Chondrocyte (in vitro differentiated cells): ENCODE measurements at places on chromosomes 1 and 21. TPM values are rescaled to one million over a fixed set of nuclear protein-coding genes. Genes with fewer than 3 reads are reported as not detected.

Gene ZNF326
- 17.9 to 30.0 TPM (median 19.3 TPM) in 3 replicates for total RNA-seq

DNA sequence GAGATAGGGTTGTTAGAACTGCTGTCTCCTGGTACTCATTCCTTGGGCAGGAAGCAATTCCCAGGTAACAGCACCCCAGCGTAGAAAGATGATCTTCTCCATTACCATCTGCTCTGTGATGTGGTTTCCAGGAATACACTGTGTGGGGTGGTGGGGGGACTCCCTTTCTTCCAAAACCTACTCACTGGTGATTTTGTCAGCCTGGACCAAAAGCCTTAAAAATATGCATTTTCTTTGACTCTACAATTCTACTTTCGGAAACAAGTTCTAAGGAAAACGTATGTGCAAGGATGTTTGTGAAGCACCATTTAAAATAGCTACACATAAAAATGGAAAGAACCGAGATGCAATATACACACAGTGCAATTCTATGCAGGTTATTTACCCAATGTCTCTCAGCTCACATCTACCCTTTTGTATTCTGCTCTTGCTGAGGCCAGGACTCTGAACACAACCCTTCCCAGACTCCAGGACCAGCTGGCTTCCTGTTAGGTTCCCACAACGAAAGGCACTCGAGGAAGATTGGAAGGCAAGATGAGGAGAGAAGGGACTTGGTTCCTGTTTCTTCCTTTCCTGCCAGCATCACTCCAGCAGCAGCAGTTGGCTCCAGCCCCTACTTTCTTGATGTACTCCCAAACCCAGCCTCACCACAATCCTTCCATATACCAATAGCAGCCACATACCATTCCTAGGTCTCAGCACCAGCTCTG is 33.0 kb upstream of the GJB5 start:
- DNase-seq = no peak

DNA sequence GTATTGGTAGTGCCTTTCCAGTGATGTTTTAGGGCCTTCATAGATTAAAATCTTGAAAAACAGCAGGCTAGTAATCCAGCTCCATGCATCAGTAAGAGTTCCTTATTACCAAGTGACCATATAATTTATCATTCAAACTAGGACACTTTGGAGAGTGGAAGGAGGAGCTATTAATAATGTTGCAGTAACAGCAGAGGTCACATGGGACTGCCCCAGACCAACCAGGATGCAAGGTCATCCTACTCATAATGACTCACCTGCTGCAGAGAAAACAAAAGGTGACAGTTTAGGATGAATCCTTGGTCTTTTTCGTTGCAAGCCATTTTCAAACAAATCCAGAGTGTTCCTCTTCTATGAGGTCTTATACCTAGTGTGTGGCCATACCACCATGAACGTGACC is 187.4 kb downstream of the NUF2 start:
- DNase-seq = no peak

Gene CNKSR1
- total RNA-seq = 0.18 to 0.80 TPM (median 0.58 TPM) in 3 replicates

Gene TSPEAR
- total RNA-seq = 0.15 to 0.38 TPM in 2 of 3 replicates, not detected in the other

GRCh38 chr1:246001837-246002230 is 505.2 kb downstream of the SMYD3 start:
- no peak for DNase-seq

Gene DDAH1
- total RNA-seq = 91.8 to 93.0 TPM (median 92.7 TPM) in 3 replicates

DNA sequence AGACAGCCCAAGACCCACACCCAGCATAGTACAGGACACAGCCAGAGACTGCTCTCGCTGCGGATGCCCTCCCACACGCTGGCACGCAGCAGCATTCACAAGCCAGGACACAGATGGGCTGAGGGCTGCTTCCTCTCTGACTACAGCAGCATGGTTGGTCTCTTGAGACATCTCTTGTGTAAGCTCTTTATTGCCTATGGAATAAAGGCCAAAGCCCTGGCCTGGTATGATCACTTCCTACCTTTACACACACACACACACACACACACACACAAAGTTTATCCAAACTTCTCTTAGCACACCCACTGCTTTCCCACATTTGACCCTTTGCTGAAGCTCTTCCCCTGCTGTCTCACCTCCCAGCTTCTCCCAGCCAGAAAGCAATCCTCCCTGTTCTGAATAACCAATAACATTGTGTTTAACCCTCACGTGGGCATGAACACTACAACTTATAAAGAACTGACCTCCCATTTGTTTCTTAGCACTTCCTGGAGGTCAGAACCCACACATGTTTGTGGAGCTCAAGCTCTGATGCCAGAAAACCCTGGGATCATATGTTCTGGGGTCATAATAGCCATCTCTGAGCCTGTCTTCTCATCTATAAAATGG is 1.2 kb upstream of the LUZP1 start:
- no peak for DNase-seq

- DNase-seq = no peak
Observed at GRCh38 chr1:154821083-154821482, 49.0 kb downstream of the KCNN3 start.

Gene TNFAIP8L2
- not detected in 3 replicates for total RNA-seq

GRCh38 chr1:44566281-44567046 is 107.8 kb downstream of the TMEM53 start:
- DNase-seq = no peak

DNA sequence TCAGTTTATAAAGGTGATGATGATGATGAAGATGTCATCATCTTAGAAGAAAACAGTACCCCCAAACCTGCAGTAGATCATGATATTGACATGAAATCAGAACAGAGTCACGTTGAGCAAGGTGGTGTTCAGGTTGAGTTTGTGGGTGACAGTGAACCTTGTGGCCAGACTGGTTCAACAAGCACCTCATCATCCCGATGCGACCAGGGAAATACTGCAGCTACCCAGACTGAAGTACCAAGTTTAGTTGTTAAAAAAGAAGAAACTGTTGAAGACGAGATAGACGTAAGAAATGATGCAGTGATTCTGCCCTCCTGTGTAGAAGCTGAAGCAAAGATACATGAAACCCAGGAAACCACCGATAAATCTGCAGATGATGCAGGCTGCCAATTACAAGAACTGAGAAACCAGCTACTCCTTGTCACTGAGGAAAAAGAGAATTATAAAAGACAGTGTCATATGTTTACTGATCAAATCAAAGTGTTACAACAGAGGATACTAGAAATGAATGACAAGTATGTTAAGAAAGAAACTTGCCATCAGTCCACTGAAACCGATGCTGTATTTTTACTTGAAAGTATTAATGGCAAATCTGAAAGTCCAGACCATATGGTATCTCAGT is 16.0 kb upstream of the CHAF1B start:
- no peak for DNase-seq

- DNase-seq = peak; percentile 79
Observed at GRCh38 chr1:29237129-29237821, 953 bp downstream of the PTPRU start.

GRCh38 chr21:26389971-26390641 is 183.0 kb downstream of the CYYR1 start:
- no peak for DNase-seq

- DNase-seq = no peak
Observed at GRCh38 chr1:16420424-16421118, 16.7 kb downstream of the SPATA21 start.

DNA sequence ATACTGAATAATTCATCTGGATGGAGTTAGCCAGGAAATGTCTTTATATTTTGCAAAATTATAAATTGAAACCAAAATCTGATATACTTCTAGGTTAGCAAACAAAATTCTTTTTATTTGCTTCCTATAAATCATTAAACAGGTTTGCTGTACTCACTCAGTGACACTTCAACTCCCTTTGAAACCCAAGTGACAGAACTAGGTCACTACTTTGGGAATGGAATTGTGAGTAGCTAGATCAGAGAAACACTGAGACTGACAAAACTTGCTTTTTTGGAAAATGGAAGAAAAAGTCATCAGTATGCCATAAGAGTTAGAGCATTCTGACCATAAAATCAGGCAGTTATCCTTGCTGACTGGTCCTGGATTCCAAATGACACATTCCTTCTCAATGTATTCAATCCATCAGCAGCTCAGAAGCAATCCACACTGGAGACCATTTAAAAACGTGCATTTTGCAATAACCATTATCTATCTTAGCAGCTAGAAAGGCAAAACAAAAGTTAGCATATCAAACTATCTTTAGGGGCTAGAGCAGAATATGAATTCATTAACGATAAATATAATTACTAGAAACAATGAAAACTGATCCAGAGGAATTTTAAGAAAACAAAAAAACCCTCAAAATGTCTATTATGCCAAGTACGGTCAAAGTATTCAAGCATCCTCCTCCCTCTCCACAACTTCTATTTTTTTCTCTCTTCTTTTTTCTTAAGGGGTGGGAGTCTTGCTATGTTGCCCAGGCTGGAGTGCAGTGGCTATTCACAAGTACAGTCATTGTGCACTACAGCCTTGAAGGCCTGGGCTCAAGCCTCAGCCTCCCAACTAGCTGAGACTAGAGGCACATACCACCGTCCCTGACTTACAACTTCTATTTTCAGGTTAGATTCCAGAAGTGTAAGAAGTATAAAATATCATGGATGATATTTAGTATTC is 60.1 kb downstream of the HNRNPR start:
- no peak for DNase-seq

Gene CCDC30
- 1.3 to 3.2 TPM (median 2.8 TPM) in 3 replicates for total RNA-seq
